ENCODE measurements at places on chromosomes 6 and 20.
A peak's percentile ranks its signal among the peaks of the same experiment; 100 is the strongest.

DNA sequence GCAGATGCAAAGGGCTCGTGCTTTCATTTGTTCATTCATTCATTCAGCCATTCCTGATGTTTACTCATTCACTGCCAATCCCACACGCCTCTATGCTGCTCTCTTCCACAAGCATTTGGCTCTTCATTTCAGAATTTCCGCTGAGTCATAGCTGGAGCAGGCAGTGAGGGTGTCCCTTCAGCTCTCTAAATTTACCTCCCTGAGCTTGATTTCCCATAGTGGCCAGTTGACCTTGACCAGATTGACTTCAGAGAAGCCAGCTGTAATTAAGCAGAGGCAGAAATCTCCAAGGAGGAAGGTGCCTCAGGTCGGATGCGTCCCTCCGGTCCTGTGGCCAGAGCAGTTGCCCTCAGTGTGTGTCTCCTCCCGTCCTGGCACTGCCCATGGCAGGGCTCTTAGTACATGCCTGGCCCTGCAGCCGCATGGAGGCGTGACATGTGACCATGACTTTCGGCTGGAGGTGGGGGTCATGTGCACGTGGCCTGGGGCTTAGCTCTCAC lies 267.2 kb upstream of the ECI2 start:
- DNase-seq: no peak

GRCh38 chr6:33622456-33623431 lies 1.6 kb downstream of the ITPR3 start:
- DNase-seq: no peak

DNA sequence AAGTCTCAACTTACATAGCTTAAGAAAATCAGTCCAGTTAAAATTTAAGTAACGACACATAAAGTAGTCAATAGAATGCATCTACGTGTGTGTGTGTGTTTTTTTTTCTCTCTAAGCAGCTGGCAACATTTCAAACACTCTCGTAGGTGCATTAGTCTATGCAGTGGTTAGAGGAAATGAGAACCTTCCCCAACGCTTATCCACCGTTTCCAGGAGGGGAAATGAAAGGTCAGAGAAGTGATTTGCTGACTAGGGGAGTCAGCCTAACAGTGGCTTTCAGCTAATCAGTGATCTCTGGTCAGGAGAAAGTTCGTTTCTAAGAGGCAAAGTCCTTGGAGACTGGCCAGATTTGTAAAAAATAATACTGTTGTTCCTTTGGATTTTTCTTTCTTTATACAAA lies 806.6 kb downstream of the C6orf118 start:
- no peak for DNase-seq

GRCh38 chr6:134389129-134389528 lies 71.2 kb upstream of the SGK1 start:
- DNase-seq: peak; percentile 46

GRCh38 chr6:11618533-11618932 lies 81.0 kb downstream of the TMEM170B start:
- no peak for DNase-seq

DNA sequence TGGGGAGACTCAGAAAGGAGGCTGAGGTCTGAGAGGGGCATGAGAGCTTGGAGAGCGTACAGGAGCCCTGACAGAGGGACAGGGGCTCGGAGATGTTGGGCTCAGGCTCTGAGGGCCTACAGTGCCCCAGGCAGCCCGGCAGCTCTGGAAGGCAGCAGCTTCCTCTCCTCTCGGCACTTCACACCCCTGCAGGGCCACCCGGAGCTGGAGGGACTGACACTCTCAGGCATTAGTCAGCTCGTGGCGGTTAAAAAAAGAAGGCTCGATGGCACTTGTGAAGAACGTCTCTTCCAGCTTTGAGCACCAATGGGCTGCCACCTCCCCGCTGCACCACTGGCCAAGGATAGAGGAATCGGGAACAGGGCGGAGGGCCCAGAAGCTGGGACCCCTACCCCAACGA lies 62.6 kb upstream of the SIRPA start:
- no peak for DNase-seq

GRCh38 chr6:150410399-150410798 lies 41.6 kb downstream of the IYD start:
- DNase-seq: no peak

DNA sequence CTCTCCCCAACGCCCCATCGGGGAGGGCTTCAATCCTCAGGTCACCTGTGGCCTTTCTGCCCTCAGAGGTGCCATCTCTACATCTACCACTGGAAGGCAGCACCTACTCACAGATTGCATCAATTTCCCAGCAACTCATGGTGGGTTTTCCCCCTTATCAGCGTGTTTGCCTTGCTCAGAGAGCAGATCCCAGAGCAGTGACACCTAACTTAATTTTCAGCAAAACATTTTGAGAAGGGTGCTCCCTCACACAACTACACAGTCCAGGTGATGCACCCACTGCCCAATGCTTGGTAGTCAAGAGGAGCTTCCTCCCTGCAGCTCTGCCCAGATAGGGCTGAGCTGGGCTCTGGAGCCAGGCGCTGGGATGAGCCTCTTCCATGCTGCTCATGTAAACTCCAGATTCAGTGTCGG lies 48.2 kb downstream of the PLG start:
- DNase-seq: no peak
